ENCODE measurements at places on chromosomes 1 and 21.

DNA sequence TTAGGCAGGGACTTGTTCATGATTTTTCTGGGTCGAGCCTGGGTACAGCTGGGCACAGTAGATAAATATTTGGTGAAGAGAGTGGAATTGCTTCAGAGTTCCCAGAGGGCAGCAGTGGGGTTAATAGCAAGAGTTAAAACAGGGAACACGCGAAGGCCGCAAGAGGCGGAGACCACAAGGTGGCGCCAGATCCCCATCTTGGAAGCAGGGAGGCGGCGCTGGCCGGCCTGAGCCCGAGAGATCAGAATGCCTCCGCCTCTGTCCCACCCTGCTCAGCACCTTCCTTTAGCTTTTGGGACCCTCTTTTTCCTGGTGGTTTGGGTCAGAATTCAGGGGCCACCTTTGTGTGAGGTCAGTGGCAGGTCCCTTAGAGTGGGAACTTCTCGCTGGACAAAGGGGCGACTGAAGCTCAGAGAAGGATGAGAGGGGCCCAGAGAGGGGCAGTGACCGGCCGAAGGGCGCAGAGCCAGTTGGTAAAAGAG, 6.5 kb upstream of the PADI2 start:
- peak; percentile 82 for DNase-seq

GRCh38 chr1:212402666-212403321, 11.9 kb downstream of the PACC1 start:
- no peak for DNase-seq

DNA sequence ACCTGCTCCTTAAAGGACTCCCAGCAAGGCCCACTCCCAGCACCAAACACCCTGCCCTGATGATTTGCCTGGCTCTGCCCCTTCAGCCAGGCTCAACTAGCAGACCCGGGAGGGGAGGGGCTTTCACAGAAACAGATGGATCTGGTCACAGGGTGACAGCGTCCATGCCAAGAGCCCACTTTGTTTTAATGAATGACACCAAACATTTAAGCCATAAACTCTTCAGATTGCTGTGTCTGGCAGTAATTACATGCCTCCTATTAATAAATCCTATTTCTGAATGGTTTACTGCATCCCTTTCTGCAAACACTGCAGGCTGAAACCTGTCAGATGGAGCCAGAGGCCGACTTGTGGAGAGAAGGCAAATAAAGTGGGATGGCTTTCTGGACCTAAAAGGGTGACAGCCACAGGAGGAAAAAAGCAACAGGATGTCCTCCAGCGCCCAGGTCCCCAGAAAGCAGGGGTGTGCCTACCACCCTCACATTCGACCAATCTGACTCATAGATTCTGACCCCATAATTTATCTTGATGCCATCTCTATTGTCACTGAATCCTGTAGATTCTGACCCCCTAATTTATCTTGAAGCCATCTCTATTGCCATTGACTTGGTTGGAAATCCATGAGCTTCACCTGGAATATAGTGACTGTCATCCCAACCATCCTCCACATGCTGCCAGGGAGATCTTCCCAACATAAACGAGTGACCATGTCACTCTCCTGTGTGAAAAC, 200.9 kb downstream of the PLPP3 start:
- peak; percentile 94 for DNase-seq

DNA sequence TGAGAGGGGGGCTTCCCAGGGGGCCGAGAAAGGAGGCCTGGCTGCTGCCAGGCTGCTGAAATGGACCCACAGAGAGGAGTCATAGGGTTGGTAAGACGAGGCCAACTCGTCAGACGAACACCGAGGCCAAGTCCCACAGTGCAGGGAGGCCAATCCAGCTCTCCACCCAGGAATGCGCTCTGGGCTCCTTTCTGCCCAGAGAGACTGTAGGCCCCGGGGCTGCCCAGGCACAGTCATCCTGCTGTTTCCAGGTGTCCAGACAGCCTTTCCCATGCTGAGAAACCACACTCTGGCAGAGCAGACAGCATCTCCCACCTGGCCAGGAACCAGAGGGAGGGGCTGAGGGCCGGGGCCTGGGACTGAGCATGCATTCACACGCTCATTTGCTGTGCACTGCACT, 26.7 kb upstream of the RSPO1 start:
- no peak for DNase-seq

- no peak for DNase-seq
Observed at GRCh38 chr1:96568639-96569038, 152.9 kb upstream of the PTBP2 start.

GRCh38 chr1:23103001-23103889, 65.4 kb downstream of the LUZP1 start:
- DNase-seq = no peak

DNA sequence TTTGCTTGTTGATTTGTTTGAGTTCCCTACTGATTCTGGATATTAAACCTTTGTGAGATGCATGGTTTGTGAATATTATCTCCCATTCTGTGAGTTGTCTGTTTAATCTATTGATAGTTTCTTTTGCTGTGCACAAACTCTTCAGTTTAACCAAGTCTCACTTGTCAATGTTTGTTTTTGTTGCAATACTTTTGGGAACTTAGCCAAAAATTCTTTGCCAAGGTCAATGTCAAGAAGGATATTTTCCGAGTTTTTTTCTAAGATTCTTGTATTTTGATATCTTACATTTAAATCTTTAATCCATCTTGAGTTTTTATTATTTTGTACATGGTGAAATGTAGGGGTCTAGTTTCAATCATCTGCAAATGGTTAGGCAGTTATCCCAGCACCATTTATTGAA, 1230.7 kb upstream of the NCAM2 start:
- no peak for DNase-seq

GRCh38 chr1:19676438-19676922, 11.8 kb downstream of the HTR6 start:
- DNase-seq = no peak

- no peak for DNase-seq
Observed at GRCh38 chr1:89715677-89716076, 82.8 kb downstream of the LRRC8C start.

- no peak for DNase-seq
Observed at GRCh38 chr1:2554621-2555387, 1.4 kb upstream of the TNFRSF14 start.

DNA sequence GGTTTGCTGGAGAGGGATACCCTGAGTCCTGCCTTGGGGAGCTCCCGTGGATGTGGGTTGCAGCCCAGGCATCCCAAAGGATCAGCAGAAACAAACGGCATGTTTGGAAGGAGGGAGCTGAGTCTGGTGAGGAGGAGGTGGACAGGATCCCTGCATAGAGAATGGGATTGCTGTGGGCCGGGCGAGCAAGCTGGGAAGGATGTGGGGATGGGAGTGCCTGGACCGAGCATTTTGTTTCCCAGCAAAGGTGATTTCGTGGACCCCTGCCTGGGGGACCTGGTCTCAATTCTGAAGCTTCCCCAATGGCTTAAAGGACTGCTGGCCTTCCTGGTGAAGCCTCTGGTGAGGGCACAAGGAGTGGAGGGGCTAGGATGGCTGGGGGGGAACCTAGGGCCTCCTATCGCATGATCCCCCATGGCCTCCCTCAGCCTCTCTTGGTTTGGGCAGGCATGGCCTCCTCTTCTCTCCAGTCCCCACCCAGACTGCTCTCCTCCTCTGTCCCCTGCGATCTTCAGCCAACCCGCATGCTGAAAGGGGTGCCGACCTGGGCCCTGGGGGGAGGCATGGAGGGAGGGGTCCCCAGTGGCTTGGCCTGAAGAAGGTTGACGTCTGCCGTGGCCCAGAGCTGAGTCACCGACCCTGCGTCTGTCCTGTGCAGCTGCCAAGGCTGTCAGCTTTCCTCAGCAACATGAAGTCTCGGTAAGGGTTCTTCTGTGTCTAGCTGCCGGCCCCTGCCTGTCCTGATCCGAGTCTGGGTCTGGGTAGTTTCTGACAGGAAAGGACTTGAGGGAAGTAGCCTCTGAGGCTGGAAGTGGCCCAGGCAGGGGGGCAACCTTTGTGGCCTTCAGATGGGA, 16.3 kb downstream of the FAAH start:
- DNase-seq = no peak

DNA sequence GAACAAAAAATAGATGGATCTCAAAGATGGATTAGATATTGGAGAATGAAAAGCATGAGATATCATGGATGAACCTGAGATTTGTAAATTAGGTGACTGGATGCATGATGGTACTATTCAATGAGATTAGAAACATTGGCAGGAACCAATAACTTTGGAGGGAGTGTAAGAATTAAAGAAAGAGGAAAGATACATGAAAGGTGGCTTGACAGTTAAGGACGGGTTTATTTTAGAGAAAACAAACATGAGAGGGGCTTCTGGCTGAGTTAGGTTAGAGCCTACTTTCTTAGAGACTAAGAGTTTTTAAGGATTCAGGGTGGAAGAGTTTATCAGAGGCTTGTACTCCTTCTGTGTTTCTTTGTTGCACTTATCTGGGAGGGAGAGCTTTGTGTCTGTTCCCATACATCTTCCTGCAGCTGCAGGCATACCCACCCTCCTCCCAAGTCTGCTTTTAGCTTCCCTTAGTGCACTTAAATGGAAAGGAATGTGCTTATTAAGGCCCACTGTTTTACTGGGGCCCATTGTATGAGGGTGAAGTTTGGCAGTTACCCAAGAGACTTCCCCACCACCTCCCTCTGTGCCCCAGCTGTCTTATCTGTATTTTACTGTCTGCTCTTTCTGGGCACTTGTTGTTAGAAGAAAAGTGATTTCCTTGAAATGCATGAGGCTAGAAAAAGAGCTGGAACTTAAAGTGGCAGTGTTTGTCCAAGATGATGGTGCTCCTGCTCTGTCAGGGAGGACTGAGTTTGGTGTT, 26.1 kb upstream of the CR2 start:
- no peak for DNase-seq

DNA sequence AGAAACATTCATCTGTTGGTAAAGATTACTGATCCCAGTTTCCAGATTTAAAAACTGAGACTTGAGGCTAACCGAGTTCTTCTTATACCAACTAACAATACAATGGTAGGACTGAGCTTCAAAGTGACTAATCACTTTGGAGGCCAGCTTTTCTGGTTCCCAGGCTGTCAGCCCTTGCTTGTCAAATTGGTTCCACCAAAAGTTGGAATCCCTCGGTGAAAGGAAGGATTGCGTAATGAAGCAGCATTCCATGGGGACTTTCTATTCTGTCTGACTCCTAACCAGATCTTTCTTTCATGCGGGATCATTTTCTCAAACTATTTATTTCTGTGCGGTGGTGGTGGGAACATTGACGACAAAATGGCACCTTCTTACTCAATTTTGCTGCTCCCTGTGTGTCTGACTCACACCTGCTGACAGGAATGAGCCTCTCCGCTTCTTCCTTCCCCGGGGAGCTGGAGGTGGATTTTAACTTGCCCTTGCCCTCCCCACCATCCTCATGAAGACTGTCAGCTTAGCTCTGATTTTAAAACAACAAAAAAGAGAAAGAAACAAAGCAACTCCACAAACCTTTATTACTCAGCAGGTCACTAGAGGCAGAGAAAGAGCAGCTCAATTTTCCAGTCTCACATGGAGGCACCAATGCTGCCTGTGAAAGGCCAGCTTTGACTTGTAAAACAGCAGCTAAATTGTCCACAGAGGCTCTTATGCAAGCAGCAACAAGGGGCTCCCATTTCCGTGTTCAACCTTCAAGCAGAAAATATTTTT, 32.9 kb upstream of the RASAL2 start:
- no peak for DNase-seq

Data from NCI-H1105 (cell line).